ENCODE measurements at places on chromosomes 7 and 10. TPM values are rescaled to one million over a fixed set of nuclear protein-coding genes. Genes with fewer than 3 reads are reported as not detected.

- no peak for DNase-seq
Observed at GRCh38 chr7:129401228-129401966, 32.8 kb upstream of the STRIP2 start.

TMEM26 gene
- 19.0 TPM for total RNA-seq

DNA sequence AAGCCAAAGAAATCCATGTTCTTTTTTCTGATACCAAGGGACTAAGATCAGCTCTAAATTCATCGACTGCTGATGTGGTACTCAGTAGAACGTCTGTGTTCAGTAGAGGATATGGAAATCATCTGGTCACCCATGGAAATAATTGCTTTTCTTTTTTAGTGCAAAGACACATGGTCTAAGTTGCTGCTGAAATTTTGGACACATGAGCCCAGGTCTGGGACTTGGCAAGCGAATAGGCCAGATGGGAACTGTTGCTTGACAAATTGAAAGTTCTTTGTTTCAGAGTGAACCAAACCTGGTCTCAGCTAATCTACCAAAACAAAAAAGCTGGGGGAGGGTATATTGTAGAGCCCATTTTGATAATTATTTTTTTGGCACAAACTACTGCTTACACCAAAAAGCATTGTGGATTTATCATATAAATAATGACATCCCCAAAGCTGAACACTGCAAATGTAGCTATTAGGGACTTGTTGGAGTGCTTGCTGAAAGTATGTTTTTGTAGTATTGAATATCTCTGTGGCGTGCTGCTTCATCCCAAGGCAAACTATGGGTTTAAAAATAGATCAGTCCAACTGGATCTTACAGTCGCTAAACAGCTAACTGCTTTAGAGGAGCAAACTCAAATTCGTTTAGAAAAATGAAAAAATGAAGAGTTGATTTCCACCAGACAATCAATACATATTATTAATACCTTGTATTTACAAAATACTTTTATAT is 144.7 kb downstream of the TRIL start:
- no peak for DNase-seq

SLC13A1 gene
- not detected for total RNA-seq

All from breast epithelium (tissue), 4 donors.